Thymus (tissue), 14 donors: ENCODE measurements at places on chromosomes 3 and 15.

DNA sequence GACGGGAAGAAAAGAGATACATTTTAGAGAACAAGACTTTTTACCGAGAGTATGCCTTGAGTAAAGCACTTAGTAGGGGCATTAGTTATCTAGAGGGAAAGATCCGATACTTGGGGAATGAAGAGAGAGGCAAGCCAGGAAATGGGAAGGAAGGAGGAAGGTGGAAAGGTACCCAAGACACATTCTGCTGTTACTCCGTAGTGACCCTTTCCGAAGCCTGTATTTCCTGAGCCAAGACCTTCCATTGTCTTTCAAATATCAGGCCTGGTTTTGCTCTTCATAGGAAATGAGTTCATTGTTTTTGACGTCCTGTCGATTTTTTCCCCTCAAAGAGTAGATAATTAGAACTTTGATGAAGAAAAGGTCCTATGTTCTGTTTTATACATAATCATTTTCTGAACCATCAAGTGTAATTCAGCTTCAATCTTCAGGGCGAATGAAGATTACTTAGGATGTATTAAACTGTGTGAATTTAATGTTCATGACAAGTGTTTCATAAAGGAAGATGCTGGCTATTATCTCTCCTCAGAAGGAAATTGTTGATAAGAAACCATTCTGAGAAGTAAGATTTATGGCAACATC lies 95.7 kb downstream of the PPM1L start:
- H3K4me1 ChIP-seq, result no peaks in the 10 kb centered on the region
- no peak overlapping the region for H3K27ac ChIP-seq
- H3K4me3 ChIP-seq, result no peak overlapping the region
- H3K36me3 ChIP-seq, result no peaks in the 10 kb centered on the region

DNA sequence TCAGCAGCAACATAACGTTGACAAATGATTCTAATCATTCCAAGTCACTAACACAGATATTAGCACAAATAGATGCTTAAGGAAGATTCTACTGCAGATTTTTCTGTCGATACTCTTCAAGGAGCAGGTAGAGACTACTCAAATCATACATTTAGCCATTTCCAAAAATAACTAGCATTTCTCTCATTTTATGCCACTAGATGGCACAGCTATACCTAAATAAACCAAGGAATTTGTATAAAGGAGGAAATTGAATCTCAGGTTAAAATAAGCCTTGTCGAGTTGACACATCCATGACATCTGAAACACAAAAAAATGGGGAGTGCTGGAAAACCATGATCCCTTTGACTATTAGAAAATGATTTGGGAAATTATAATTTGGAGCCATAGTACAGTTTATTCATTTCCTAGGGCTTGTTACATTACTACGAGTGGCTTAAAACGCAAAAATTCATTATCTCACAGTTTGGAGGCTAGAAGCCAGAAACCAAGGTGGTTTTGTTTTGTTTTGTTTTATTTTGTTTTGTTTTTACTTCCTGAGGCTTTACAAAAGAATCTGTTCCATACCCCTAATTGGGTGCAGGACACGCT lies 59.5 kb upstream of the STRIT1 start:
- no peaks in the 10 kb centered on the region for H3K36me3 ChIP-seq
- DNase-seq, result peak; percentile 23
- no peak overlapping the region for H3K4me3 ChIP-seq
- no peak overlapping the region for H3K27ac ChIP-seq
- H3K4me1 ChIP-seq, result no peaks in the 10 kb centered on the region

GRCh38 chr3:143608966-143609365 lies 239.3 kb downstream of the SLC9A9 start:
- H3K27ac ChIP-seq, result no peak overlapping the region
- H3K27me3 ChIP-seq, result no peaks in the 10 kb centered on the region
- H3K4me3 ChIP-seq, result no peak overlapping the region
- H3K4me1 ChIP-seq, result peaks cover 4% of the 10 kb centered on the region
- DNase-seq, result no peak

- DNase-seq, result no peak
- no peaks in the 10 kb centered on the region for H3K4me1 ChIP-seq
- no peaks in the 10 kb centered on the region for H3K36me3 ChIP-seq
- no peak overlapping the region for H3K27ac ChIP-seq
- no peaks in the 10 kb centered on the region for H3K27me3 ChIP-seq
Observed at GRCh38 chr3:187906920-187907319, 161.7 kb upstream of the BCL6 start.

GRCh38 chr15:41594801-41595746 lies 36.1 kb downstream of the TYRO3 start:
- no peaks in the 10 kb centered on the region for H3K4me1 ChIP-seq
- no peaks in the 10 kb centered on the region for H3K36me3 ChIP-seq
- no peak overlapping the region for H3K27ac ChIP-seq
- H3K4me3 ChIP-seq, result no peak overlapping the region
- no peak for DNase-seq

- no peak overlapping the region for H3K27ac ChIP-seq
- H3K27me3 ChIP-seq, result no peaks in the 10 kb centered on the region
- DNase-seq, result no peak
- no peak overlapping the region for H3K4me3 ChIP-seq
Observed at GRCh38 chr3:125043599-125044151, 12.1 kb downstream of the HEG1 start.

DNA sequence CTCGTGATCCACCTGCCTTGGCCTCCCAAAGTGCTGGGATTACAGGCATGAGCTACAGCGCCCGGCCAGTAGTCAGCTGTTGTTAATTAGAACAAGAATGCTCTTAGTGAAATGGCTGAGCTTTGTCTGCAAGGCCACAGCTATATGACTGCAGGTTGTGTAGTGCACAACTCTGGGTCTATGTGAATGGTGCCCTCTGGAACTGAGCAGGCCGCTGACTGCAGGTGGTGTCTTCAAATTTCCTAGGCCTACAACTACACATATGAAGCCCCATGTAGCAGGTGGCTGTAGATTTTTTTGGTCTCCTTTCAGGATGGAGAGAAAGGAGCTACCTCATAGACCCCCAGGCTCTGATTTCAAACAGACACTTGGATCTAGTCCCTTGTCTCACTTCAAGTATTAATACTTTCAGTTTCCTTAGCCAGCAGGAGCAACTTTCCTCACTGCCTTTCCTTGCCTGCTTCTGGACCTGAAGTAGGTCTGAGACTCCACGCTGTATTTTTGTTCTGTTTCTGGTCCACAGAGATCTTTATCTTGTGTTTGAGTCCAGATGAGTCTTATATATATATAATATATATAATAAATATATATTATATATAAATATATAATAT lies 86.9 kb downstream of the C3orf80 start:
- DNase-seq, result peak; percentile 5
- no peaks in the 10 kb centered on the region for H3K27me3 ChIP-seq
- no peak overlapping the region for H3K4me3 ChIP-seq
- peaks cover 11% of the 10 kb centered on the region for H3K36me3 ChIP-seq

DNA sequence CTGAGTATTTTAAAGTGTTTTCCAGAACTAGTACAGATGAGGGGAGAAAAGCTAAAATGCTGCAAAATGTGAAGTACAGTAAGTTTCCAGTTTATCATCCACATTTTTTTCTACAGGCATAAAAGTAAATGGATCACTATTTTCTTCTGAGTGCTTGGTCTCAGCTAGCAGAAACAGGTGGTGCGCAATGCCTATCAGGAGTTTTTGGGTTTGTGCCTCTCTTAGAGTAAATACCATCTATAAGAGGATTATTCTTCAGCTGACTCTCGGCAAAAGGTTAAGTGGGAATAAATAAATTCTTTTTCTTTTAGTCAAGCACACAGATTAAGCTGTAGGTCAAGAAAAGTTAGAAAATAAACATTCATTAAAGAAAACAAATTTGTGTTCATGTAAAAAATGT lies 1027.7 kb downstream of the PLOD2 start:
- no peaks in the 10 kb centered on the region for H3K4me1 ChIP-seq
- no peak overlapping the region for H3K4me3 ChIP-seq
- H3K36me3 ChIP-seq, result no peaks in the 10 kb centered on the region
- no peak overlapping the region for H3K27ac ChIP-seq

DNA sequence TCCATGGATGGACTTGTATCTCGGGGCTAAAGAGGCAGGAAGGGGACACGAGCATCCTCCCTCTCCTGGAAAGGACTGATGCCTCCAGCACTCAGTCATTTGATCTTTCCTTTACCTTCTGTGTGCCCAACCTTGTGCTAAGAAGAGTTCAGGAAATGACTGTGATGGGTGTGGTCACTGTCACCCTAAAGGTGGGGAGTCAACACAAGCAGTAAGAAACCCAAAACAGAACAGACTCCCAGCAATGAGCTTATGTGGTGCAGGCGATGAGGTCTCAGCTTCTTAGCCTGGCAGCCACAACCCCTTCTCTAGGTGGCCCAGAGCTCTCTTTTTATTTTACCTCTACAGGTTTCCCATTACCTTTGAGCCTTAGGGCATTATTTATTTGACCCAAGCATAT lies 3.8 kb downstream of the MPI start:
- H3K4me3 ChIP-seq, result no peak overlapping the region
- no peak for DNase-seq
- peaks cover 14% of the 10 kb centered on the region for H3K36me3 ChIP-seq
- H3K27me3 ChIP-seq, result no peaks in the 10 kb centered on the region
- H3K4me1 ChIP-seq, result peaks cover 21% of the 10 kb centered on the region
